Keratinocyte (primary cell): ENCODE measurements at places on chromosomes 1 and 21.

GRCh38 chr1:109530457-109531087, 9.1 kb upstream of the GPR61 start:
- DNase-seq, result no peak

DNA sequence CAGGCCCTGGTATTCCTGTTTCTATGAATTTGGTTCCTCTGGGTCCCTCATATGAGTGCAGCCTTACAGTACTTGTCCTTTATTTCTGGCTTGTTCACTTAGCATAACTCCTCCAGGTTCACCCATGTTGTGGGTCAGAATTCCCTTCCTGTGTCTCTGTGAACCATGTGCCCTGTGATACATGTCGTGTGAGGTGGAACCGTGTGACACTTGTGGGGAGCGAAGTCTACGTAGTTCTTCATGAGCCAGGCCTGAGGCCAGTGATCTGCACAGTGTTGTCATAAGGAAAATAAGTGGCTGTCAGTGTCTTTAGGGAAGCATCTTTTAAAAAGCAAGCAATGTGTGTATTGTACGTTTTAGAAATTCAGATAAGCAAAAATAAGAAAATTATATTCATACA, 122.8 kb downstream of the GALNT2 start:
- no peak for DNase-seq

DNA sequence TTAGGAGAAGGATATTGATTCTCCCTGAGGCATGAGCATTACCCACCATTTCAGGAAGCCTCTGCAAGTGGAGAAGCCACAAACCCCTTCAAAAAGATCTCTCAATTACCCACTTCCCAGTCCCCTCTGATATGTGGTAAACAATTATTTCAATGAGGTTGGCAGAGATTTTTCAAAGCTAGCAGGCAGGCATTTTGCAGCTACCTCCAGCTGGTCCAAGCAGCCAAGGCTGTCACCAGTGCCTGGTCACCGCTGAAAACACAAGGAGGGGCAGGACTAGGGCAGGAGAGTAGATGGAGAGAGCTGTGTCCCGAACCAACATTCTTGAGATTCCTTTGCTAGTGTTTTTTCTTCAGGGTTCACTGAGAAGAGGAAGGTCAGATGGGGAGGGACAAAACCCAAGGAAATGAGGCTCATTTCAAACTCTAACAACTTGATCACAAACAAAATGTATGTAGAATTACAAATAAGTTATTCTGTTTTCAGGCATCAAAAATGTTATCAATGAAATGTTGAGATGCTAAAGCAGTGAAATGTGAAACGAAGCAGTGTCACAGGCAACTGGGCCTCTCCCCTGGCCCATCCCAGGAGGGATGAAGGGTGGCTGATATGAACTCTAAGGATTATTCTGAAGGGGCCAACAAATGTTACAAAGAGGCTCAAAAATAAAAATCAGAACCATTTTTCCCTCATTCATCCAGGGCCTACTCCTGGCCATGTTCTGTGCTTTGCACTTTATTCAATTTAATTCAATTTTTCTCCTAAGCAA, 22.3 kb downstream of the APP start:
- no peak for DNase-seq

- DNase-seq, result no peak
These were observed 286.2 kb upstream of the POU3F1 start for GRCh38 chr1:38332649-38333310.

GRCh38 chr21:45403133-45403824, 1.7 kb upstream of the COL18A1 start:
- DNase-seq, result peak; percentile 97

DNA sequence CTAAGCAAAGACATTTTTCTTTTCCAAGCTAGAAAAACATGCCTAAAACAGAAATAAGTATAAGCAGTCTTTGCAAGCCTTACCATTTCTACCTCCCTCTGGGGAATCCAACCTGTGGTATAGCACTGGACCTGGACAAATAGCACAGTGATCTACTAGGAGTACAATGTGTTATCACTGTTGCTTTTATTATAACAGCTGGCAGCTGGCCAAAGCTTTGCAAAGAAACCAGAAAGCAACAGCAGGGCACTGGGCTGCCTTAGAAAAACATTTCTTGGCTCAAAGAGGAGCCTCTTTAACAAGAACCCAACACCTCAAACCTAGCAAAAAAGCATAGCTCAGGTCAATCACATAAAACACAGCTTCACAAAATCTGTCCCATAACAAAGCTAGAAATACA, 294.5 kb upstream of the GREM2 start:
- DNase-seq, result no peak
